ENCODE measurements at places on chromosomes 6 and 20. TPM values are rescaled to one million over a fixed set of nuclear protein-coding genes. Genes with fewer than 3 reads are reported as not detected.
A peak's percentile ranks its signal among the peaks of the same experiment; 100 is the strongest.

PTCRA gene
- not detected for total RNA-seq

ZBTB12 gene
- total RNA-seq = 24.0 TPM

PPP1R14C gene
- total RNA-seq = 1.1 TPM

SLC39A7 gene
- 131 TPM for total RNA-seq

SOX4 gene
- total RNA-seq = 169 TPM

STX11 gene
- 0.30 TPM for total RNA-seq

SLC17A2 gene
- not detected for total RNA-seq

- no peaks in the 10 kb centered on the region for H3K4me1 ChIP-seq
- H3K4me3 ChIP-seq = no peak overlapping the region
- H3K27me3 ChIP-seq = no peaks in the 10 kb centered on the region
- H3K36me3 ChIP-seq = peaks cover 5% of the 10 kb centered on the region
Observed at GRCh38 chr6:162960679-162961457, 233.1 kb downstream of the PACRG start.

GRCh38 chr6:43178951-43179830 lies 2.8 kb upstream of the CUL9 start:
- no peaks in the 10 kb centered on the region for H3K27me3 ChIP-seq
- peaks cover 25% of the 10 kb centered on the region for H3K4me1 ChIP-seq
- DNase-seq = no peak
- no peak overlapping the region for H3K4me3 ChIP-seq
- H3K27ac ChIP-seq = no peak overlapping the region

DNA sequence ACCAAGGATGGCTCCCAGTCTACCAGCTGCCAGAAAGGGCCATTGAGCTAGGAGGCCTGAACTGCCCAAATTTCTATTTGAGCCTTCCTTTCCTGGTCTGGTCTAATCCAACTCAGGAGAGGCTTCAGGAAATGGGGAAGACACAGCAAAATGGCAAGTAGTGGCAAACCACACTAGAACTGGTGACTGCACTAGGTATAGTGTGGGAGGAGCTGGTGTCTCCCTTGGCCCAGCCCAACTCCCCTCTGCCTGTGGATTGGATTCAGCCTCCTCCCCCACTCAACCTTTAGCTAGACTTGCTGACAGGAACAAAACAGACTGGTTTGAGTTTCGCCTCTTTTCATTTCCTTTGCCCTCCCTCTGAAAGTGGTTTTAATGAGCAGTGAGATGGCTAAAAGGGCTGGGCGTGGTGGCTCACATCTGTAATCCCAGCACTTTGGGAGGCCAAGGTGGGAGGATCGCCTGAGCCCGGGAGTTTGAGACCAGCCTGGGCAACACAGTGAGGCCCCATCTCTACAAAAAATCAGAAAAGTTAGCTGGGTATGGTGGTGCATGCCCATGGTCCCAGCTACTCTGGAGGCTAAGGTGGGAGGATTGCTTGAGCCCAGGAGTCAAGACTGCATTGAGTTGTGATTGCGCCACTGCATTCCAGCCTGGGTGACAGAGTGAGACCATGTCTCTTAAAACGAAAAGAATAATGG lies 17.5 kb downstream of the MRPS18A start:
- no peak for DNase-seq
- peaks cover 34% of the 10 kb centered on the region for H3K36me3 ChIP-seq
- no peak overlapping the region for H3K4me3 ChIP-seq
- H3K27ac ChIP-seq = peak overlapping the region; percentile 78

DNA sequence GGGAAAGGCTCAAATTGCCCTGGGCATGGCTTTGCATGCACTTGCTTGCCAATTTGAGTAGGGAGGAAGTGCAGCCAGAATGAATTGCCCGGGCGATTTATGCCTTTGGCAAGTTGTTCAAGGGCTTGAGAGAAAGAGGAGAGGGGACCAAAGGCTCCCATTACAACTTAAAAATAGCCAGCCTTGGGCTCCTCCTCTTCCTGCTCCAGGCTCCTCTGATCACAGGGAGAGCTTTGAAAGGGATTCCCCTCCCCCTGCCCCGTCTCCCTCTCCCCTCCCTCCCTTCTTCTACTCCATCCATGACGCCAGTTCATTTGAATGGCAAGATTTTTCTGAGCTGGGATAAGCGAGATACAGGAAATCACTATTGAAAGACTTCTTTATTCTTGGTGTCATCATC lies 304.9 kb upstream of the JAG1 start:
- no peaks in the 10 kb centered on the region for H3K36me3 ChIP-seq
- no peaks in the 10 kb centered on the region for H3K27me3 ChIP-seq
- H3K4me1 ChIP-seq = peaks cover 10% of the 10 kb centered on the region
- no peak overlapping the region for H3K27ac ChIP-seq

DNA sequence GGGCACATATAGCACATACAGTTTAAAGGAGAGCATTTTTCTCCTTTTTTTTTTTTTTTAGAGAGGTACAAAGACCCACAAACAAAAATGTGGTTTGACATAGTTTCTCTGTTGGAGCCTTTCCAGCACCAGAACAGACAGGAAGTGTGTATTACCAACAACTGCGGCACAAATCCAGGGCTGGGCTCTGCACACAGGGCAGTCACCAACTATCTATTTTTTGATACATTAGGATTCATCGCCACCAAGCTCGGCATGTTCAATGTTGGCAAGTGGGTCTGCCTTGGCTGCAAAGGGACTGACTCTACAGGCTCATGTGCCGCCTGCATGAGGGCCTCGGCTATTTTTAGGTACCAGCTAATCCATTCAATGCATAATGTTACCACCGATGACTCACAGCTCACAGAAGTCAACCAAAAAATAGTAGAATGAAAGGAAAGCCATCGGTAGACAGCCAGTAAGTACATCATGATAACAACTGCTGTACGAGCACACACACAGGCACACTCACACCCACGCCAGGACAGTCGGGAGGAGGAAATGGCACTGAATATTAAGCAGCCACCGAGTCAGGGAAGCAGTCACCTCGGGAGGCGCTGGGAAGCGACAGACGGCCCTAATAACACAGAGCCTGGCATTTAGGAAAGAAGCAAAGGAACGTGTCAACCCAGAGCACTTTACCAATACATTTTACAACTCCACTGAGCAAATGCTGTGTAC lies 81.6 kb downstream of the GMPR start:
- no peak overlapping the region for H3K27ac ChIP-seq
- peaks cover 44% of the 10 kb centered on the region for H3K4me1 ChIP-seq
- no peak for DNase-seq
- no peak overlapping the region for H3K4me3 ChIP-seq

DNA sequence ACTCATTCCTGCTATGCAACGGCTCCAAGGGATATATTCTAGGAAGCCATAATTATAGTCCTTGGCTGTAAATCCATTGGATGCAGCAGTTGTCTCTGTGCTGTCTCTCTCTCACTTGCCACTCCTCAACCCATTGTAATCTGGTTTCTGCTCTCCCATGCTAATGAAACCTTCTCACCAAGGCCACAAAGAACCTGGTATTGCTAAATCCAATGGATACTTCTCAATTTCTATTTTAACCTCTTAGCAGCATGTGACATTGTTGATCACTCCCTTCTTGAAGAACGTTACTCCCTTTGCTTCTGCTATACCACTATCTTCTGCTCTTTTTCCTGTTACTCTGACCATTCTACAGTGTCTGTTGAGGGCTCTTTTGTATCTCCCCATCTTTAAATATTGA lies 39.8 kb upstream of the GCLC start:
- H3K4me3 ChIP-seq = no peak overlapping the region
- H3K4me1 ChIP-seq = peaks cover 21% of the 10 kb centered on the region
- H3K36me3 ChIP-seq = no peaks in the 10 kb centered on the region
- H3K27ac ChIP-seq = no peak overlapping the region
- DNase-seq = no peak

GRCh38 chr20:11015440-11015839 lies 341.6 kb upstream of the JAG1 start:
- H3K4me3 ChIP-seq = no peak overlapping the region
- H3K4me1 ChIP-seq = peaks cover 6% of the 10 kb centered on the region
- no peaks in the 10 kb centered on the region for H3K27me3 ChIP-seq

GRCh38 chr6:88970301-88970700 lies 6.9 kb upstream of the RNGTT start:
- H3K27ac ChIP-seq = no peak overlapping the region
- H3K36me3 ChIP-seq = peaks cover 15% of the 10 kb centered on the region
- H3K27me3 ChIP-seq = peaks cover 96% of the 10 kb centered on the region
- no peak for DNase-seq

DNA sequence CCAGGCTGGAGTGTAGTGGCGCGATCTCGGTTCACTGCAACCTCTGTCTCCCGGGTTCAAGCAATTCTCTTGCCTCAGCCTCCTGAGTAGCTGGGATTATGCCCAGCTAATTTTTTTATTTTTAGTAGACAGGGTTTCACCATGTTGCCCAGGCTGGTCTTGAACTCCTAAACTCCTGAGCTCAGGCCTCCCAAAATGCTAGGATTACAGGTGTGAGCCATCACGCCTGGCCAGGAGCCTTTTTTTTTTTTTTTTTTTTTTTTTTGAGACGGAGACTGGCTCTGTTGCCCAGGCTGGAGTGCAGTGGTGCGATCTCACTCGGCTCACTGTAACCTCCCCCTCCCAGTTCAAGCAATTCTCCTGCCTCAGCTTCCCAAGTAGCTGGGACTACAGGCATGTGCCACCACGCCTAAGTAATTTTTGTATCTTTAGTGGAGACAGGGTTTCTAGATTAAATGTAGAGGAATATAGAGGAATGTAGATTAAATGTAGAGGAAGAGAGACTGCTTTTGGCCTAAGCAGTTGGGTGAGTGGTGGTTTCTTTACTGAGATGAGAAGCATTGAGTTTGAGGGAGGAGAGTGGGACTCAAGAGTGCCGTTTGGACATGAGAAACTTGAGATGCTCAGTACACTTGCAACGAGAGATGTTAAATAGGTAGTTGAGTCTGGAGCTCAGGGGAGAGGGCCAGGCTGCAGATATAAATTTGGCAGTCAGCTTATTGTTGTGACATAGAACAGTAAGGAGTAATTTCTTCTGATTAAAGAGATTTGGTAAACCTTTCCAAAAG lies 16.7 kb downstream of the VAPB start:
- peaks cover 38% of the 10 kb centered on the region for H3K4me1 ChIP-seq
- DNase-seq = no peak
- H3K4me3 ChIP-seq = no peak overlapping the region
- no peaks in the 10 kb centered on the region for H3K36me3 ChIP-seq
- no peaks in the 10 kb centered on the region for H3K27me3 ChIP-seq

Data from WTC11 (cell line).